ENCODE measurements at places on chromosomes 11 and 22. TPM values are rescaled to one million over a fixed set of nuclear protein-coding genes. Genes with fewer than 3 reads are reported as not detected.

Gene CABP4
- total RNA-seq: 1.1 TPM

Gene DTX4
- 0.21 TPM for total RNA-seq

Gene SPDYC
- not detected for total RNA-seq

Gene CACNA1I
- total RNA-seq: 0.14 TPM

Gene IGLL1
- total RNA-seq: not detected

Gene GPHA2
- total RNA-seq: not detected

GRCh38 chr11:9745411-9746211 lies 81.7 kb downstream of the SWAP70 start:
- no peak for DNase-seq

GRCh38 chr11:6633422-6634408 lies 14.5 kb upstream of the TPP1 start:
- no peak for DNase-seq

DNA sequence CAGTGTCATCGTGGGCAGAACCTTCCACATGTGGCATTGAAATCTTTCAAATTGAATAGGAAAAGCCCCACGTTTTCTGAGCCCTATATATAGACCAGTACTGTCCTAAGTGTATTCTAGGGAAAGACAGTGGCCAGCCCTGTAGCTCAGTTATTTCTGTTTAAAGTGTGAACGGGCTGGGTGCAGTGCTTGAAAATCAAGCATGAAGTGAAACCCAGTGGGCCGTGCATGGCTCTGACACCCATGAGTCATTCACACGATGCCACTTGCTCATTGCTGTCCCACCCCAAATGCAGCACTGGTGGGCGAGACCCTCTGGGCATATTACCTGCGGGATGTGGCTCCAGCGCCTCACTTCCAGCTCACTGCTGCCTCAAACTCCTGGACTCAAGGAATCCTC lies 29.8 kb upstream of the CCDC188 start:
- DNase-seq: no peak

DNA sequence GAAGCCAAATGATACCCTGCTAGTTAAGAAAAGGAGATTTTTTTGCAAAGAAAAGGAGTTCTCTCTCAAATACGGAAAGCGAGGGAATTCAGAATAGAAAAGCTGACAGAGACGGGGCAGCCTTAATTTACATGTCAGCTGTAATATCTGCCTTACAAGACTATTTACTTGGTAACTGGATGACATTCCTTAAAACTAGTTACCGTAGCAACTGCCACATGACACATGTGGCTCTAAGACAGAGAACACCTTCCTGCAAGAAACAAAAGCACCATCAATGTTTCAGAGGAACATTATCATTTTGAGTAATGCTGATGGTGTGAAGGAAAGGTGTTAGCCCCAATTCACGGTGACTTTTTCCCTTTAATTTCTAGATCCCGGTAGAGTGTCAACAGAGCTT lies 222.1 kb downstream of the LRRC4C start:
- DNase-seq: no peak

GRCh38 chr11:120522021-120522420 lies 10.5 kb downstream of the GRIK4 start:
- DNase-seq: no peak

DNA sequence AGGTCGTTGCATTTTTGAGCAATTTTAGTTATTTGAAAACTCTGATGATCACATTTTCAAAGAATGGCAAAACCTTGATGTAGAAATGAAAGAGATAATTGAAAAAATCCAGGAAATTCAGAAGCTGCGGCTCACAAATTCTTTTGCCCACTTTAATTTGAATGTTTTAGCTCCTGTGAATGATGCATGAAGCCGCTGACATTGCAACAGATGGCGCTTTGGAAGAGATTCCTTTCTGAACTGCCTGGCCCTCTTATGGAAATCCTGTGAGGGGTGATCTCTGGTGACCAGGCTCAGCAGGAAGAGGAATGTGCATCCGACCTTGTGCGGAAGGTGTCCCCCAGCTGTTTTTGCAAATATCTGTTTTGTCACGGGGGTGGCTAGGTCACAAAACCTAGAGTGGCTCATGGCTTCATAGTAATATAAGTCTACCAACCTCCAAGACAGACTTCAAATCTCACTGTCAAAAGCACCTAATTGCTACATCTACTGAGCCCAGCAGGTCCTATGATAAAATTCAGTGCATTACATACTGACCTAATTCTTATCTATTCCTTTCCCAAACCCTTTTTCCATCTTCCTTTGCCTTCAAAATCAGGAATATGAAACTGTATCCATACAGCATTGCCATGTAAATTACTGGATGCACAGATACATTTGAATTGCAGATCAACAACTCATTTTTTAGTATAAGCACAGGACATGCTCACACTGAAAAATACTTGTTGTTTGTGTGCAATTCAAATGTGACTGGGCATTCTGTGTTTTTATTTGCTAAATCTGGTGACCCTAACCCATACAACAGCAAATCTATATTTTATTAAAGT lies 412.7 kb downstream of the ETS1 start:
- DNase-seq: no peak

GRCh38 chr11:70371241-70371640 lies 27.1 kb upstream of the CTTN start:
- DNase-seq: no peak

GRCh38 chr22:25146906-25147641 lies 52.6 kb upstream of the CRYBB3 start:
- DNase-seq: no peak

GRCh38 chr11:120034176-120034875 lies 103.6 kb downstream of the TRIM29 start:
- DNase-seq: no peak

GRCh38 chr11:115450519-115450918 lies 53.7 kb downstream of the CADM1 start:
- DNase-seq: no peak

DNA sequence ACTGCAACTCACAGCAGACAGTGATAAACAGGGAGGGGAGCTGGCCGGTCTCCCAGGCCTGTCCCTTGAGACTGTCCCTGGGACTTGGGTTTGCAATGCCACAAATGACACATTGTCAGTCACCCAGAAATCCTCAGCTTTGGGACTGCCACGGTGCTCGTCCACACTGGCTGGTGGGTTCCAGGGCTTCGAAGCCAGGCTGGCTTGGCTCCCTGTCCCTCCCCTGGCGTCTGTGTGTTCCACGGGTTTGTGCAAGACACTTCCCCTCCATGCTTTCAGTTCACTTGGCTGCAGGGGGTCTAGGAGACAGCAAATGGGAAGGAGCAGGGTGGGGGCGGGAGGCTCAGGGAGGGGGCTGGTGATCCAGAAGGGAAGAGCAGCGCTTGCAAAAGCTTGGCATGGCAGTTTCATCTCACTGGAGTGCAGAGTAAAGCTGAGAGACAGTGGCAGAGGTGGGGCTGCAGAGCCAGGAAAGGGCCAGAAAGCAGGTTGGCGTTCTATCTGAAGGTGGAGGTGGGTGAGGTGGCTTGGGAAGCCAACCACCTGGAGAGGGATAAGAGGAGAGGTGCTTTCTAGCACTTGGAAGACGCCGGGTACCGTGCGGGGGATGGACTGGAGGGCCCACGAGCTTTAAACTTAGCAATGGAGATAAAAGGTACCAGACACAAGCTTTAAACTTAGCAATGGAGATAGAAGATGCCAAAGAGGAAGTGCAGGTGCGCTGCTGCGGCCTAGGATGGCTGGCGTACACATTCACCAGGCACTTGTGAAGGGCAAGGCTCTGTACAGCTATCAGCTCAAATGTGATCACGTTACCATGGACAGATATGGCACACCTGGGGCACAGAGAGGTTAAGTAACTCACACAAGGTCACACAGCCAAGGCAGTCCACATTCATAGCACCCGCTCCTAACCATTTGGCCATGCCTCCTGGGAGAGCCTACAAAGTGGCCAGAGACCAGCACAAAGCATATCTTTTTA lies 86.4 kb upstream of the SHISAL1 start:
- DNase-seq: no peak

DNA sequence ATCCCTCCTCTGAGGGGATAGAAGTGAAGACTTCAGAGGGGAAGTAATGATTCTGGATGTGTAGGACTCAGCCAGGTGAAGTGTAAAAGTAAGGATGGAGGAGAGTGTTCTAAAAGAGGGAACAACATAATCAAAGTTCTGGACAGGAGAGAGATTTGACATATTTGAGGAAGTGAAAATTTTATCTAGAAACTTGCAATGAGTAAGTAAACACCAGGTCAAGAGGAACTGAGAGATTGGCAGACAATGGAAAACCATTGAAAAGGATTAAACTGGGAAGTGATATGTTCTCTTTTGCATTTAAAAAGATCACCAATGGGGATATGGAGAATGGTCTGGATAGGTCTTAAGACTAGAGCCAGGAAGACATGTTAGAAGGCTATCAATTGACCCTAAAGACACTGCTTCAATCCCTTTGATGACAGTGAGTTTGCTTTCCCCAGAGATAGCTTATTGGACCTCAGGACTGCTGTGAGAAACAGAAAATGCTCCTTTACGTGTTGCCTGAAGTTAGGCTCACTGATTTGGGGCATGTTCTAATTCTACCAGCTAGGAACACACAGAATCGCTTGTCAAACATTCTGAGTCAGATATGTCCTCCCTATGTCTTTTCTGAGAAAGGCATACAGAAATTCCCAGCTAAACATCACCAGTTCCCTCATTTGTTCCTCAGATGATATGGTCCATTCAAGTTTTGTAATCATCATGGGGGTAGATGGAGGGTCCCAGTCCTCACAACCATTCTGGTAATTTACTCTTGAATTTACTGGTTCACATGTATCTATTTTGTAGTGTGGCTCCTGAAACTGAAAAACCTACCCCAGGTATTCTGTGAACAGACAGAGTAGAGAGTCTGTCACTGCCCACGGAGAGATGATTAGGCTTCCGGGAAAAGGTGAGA lies 144.9 kb downstream of the MAML2 start:
- no peak for DNase-seq

- no peak for DNase-seq
Measured at GRCh38 chr11:79342686-79343085, 98.1 kb downstream of the TENM4 start.

DNA sequence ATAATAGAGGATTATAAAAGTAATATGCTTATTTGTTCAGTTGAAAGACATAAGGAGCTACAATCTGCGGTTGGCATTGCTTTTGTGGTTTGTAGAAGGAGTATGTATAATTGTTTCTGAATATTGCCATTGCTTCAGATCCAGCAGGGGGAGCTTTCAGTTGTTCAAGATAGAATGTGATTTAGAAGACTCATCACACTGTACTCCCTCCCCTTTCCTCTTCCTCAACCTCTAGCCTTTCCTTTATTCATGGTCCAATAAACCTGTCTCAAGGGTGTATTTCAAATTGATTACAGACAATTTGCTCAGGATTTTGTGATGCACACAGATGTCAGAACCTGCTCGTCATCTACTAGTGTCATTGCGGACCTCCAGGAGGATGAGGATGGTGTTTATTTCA lies 9.8 kb downstream of the PRMT3 start:
- DNase-seq: no peak

- no peak for DNase-seq
Measured at GRCh38 chr11:33448461-33449130, 191.4 kb downstream of the HIPK3 start.

DNA sequence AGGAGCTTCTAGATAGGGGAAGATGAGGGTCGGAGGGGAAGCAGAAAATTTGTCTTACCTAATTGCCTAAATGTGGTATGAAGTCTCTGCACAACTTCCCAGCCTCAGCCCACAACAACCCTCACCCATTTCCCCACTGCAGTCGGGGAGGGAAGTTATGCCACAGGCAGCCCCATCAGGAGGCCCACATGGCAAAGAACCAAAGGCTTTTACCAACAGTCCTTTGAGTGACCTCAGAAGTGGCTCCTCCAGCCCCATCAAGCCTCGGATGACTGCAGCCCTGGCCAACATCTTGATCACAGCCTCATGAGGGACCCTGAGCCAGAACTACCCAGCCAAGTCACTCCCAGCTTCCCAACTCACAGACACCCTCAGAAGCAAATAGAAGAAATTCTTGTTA lies 54.8 kb downstream of the CHST1 start:
- DNase-seq: no peak

GRCh38 chr11:100581318-100581717 lies 105.8 kb upstream of the ARHGAP42 start:
- no peak for DNase-seq

- no peak for DNase-seq
Measured at GRCh38 chr22:27032091-27032761, 374.8 kb downstream of the MIAT start.

DNA sequence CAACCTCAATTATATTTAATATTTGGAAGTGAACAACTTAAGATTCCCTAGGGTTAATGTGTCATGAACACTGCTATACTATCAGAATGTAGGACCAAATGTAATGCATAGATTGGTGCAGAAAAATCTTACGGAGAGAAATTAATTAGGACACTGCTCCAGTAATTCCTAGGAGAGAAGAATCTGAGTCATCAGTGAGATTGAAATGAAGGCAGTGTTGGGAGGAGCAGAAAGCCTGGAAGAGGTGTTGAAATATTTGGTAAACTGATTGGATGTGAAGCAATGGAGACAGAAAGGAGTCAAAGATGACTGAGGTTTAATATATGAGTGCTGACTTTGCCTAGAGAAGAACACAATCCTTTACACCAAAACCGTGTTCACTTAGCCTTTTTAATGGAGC lies 836.0 kb downstream of the FAM181B start:
- no peak for DNase-seq

DNA sequence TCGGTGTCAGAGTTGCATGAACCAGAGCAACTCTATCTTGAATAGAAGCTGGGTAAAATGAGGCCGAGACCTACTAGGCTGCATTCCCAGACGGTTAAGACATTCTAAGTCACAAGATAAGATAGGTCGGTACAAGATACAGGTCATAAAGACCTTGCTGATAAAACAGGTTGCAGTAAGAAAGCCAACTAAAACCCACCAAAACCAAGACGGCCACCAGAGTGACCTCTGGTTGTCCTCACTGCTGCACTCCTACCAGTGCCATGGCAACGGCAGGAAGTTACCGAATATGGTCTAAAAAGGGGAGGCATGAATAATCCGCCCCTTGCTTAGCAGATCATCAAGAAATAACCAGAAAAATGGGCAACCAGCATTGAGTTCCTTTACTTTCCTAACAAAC lies 2.4 kb upstream of the KAT5 start:
- DNase-seq: no peak

GRCh38 chr11:67265633-67266448 lies 432 bp upstream of the GRK2 start:
- DNase-seq: peak; percentile 76

DNA sequence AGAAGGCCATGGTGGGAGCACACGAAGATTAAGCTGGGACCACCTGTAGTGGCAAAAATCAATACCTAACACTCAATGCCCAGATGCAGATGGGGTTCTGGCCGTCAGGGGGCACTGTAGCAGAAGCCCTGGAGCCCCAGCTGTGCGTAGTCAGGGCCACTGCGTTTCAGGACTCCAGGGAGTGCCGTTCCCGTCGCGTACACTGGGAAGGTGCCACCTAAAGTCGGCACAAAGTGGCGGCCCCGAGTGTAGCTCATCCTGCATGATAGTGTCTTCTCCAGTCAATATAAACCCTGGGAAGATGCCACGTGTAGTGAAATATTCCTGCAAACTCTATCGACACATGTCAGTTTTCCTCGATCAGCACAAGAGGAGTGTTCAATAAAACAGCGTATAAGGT lies 123.8 kb upstream of the NTM start:
- no peak for DNase-seq

DNA sequence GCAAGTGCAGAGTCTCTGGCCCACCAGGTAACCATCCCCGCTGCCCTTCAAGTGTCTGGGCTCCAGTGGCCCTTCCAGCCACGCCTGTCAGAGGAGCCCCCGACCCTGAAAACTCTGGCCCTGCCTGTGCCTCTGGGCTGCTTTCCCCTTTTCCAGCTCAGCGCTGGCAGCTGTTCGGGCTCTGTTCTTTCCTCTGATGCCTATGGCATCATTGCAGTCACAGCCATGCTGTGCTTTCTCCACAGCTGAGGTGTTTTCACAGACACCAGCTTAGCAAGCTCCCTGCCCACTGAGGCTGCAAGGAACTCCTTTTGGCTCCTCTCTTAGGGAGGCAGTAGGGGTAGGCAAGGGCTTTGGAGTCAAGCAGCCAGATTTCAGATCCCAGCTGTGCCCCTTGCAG lies 21.2 kb downstream of the P2RX3 start:
- no peak for DNase-seq
